Calu3 (cell line): ENCODE measurements at places on chromosomes 1 and 21. TPM values are rescaled to one million over a fixed set of nuclear protein-coding genes. Genes with fewer than 3 reads are reported as not detected.

DNA sequence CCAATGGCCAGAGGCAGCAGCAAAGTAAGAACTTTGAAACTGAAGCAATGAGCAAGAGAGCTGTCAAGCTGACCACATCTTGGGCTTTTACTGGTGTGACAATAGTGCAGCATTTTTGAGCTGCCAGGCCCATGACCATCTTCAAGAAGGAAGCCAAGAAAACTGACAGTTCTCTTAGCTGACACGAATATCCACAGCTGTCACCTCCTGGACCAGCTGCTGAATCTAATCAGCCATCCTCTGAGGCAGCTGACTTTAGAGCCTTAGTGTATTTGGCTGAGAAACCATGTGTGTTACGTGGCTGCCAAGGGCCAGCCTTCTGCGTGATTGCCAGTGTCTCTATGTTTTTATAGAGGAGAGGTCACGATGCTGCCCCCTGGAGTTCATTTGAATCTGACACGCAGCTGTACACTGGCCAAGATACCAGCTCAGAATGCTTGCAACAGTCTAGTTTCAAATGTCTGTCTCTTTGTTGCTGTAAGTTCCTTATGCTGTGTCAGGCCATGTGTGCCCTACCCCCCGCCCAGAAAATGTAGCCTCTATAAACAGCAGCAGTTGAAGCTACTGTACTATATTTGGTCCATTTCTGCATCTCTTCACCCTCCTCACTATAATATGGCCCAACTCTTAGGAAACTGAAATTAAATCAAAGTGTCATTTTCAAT lies 39.7 kb downstream of the PALMD start:
- DNase-seq: peak; percentile 70

DNA sequence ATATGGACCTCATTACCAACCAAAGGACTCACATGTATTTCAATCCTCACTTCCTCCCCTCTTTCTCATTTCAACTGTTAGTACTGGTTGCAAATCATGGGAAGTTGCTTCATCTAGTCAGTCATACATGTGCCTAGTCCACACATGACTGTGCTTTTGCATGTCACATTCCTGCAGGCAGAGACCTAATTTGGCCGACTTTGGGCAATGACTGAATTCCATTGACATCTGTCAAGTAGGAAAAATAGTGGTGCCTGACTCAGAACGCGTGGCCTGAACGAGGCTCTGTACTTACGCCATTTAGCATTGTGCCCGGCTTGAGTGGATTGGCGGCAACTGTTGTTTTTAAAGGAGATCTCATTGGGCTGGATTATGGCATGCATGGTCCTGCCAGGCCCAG lies 18.0 kb downstream of the PTPRU start:
- DNase-seq: no peak

DNA sequence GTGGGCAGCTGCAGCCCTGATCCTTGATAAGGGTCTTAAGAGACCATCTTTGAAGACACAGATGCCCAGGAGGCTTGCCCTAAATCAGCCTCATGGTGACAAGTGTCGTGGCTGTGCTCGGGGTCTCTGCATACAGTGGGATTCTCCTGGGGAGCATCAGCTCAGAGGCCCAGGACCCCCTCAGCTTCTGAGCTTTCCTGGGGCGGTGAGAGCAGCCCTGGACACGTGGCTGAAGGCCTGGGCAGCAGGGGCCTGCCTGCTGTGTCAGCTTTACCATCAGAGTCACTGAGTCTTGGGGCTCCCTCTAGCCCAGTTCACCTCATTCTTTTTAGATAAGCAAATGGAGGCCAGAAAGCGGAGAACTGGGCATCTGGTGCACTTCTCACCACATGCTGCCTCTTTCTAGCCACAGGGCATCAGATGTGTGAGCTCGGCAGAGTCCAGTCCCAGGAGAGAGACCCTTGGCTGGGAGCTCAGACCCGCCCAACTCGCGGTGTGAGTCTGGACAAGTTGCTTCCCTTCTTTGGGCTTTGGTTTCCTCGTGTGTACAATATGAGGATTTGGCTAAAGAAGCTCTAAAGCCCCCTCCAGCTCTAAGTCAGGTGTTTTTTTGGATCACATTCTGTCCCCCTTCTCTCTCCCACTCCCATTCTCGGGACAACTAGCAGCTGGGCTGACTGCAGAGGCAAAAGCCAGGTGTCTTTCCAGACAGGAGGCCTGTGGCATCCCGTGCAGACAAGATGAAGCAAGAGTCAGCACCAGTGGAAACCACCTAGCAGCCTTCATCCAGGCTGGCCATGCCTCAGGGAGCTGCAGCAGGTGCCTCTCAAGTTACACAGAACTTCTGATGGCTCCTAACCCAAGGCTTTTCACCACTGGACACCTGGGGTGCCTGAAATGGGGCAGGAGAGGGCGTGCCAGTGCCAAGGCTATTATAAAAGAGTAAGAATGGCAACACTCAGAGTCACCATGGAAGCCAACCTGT lies 119.1 kb downstream of the KCNN3 start:
- no peak for DNase-seq

GRCh38 chr1:28115267-28115666 lies 26.9 kb upstream of the EYA3 start:
- peak; percentile 47 for DNase-seq

DNA sequence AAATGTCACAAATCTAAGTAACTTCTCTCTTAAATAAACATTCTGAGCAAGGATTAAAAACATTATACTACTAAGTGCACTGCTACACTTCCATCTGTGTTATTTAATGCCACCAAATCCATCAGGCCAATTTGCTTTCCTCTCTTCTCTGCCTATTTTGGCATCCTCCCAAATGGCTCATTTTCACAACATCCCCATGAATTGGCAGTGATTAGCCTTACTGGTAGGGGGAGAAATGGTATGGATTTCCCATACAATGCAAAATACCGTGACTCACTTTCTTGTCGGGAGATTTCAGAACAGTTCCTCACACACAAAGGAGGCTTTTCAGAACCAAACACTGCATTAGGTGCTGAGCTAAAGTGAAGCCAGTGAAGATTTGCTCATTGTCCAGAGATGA lies 195.7 kb downstream of the MIS18A start:
- DNase-seq: no peak

GRCh38 chr1:97918961-97919360 lies 1.9 kb downstream of the DPYD start:
- DNase-seq: no peak

GRCh38 chr1:93738075-93738622 lies 56.5 kb upstream of the BCAR3 start:
- DNase-seq: no peak

- DNase-seq: no peak
Measured at GRCh38 chr21:35779690-35780570, 280.4 kb downstream of the SETD4 start.

CYP2J2 gene
- 15.2 and 17.0 TPM in 2 replicates for total RNA-seq

- DNase-seq: no peak
Measured at GRCh38 chr21:34835526-34835925, 166.7 kb downstream of the CLIC6 start.

DNA sequence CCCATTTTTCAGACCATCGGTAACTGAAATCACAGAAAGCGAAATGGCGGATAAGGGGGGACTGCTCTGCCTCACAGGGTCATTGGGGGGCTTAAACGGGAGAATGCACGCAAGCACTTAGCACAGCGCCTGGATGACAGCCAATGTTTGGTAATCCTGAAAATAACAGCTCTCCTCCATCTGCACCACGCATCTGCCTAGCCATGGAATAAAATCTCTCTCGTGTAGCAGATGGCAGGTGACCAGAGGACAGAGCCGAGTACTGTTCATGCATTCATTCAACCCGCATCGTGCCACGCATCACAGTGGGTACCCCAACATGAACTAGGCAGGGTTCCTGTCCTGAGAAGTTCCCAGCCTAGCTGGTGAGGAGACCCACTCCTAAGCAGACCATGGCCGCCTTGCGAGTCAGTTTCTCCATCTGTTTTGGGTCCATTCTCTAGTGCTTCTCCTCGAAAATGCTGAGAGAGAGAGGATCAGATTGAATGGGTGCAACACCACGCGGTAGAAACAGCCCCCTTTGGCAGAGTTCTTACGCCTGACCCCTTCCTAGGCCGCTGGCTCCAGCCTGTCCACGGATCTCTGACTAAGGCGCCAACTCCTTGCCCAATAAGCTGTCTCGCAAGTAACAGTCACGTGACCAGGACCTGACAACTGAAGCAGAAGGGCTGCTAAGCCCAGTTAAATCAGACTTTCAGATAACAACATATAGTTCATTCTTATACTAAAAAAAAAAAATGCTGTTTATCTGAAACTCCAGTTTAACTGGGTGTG lies 7.3 kb downstream of the SLC1A7 start:
- DNase-seq: no peak

- DNase-seq: no peak
Measured at GRCh38 chr21:43693981-43694380, 24.9 kb upstream of the PDXK start.

GPR161 gene
- 3.8 and 8.4 TPM in 2 replicates for total RNA-seq

CENPL gene
- total RNA-seq: 30.3 and 31.2 TPM in 2 replicates

DNAI4 gene
- 5.6 and 6.0 TPM in 2 replicates for total RNA-seq

DNA sequence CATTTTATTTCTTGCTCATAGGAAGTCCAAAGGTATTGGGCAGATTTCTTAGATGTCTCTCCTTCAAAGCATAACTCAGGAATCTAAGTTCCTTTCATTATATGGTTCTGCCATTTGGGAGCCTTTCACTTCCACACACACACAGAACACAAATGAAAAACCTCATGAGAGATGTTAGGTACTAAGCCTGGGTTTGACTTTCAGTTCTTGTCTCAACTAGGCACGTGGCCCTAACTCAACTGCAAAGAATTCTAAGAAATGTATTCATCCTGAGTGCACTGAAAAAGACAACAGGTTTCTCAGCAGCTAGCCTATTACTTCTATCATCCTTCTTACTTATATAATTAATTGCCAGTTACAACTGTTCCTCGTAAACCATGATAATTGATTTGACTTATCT lies 190.0 kb upstream of the SAMSN1 start:
- no peak for DNase-seq

AADACL4 gene
- total RNA-seq: not detected in 2 replicates

LCE2C gene
- not detected in 2 replicates for total RNA-seq

DCDC2B gene
- total RNA-seq: not detected in 2 replicates

DNA sequence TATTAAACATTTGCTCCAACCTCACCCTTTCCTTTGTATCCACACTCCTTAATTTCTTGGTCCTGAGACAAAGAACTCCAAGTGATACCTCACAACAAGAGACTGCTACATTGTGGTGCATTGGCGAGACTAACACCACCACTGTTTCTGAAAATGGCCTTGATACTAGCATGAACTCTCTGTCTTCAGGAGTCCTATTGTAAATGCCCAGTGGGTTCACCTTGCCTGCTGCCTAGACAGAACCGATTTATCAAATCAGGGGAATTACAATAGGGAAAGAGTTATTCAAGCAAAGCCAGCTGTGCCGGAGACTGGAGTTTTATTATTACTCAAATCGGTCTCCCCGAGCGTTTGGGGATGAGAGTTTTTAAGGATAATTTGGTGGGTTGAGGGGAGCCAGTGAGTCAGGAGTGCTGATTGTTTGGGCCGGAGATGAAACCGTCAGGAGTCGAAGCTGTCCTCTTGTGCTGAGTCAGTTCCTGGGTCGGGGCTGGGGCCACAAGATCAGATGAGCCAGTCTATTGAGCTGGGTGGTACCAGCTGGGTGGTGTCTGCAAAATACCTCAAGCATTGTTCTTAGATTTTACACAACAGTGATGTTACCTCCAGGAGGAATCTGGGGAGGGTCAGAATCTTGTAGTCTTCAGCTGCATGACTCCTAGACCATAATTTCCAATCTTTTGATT lies 83.1 kb downstream of the DESI2 start:
- DNase-seq: no peak

- no peak for DNase-seq
Measured at GRCh38 chr1:192539297-192540092, 36.1 kb upstream of the RGS1 start.

DNA sequence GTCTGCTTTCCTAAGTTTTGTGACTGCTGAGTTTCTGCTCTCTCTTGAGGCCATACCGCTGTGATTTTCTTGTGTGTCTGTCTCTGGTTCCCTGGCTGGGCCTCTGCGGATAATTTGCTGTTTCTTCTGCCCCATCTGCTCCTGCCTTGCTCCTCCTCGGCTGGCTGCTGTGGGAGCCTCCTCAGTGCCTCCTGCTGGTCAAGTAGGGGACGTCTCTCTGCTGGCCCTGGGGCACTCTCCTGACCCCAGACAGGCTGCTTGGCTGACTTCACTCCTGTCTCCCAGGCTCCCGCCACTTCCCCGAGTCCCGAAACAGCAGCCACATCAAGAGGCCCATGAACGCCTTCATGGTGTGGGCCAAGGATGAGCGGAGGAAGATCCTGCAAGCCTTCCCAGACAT lies 28.5 kb downstream of the ETNK2 start:
- DNase-seq: no peak

DNA sequence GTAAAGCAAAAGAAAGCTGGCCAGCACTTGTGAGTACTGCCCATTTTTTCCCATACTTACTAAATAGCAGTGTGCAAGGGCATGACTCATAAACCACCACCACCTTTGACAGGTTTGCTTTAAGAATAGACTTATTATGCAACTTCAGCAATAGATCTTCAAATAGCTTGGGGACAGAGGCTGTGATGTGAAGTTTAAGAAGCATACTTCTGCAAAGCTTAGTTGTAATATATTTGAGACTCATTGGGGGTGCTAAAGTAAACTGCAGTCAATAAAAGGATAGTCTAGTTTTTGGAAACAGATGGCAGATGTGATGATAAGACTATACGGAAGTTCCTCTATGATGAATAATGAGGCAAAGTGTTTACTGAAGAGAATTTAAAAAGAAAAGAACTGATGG lies 210.0 kb downstream of the PLA2G4A start:
- peak; percentile 45 for DNase-seq

DUSP12 gene
- total RNA-seq: 34.4 and 38.3 TPM in 2 replicates

GRCh38 chr1:94778808-94779207 lies 41.3 kb upstream of the SLC44A3 start:
- DNase-seq: no peak

GRCh38 chr1:20846461-20847374 lies 59.6 kb upstream of the HP1BP3 start:
- DNase-seq: no peak

ADAMTS4 gene
- total RNA-seq: not detected in 2 replicates

DNA sequence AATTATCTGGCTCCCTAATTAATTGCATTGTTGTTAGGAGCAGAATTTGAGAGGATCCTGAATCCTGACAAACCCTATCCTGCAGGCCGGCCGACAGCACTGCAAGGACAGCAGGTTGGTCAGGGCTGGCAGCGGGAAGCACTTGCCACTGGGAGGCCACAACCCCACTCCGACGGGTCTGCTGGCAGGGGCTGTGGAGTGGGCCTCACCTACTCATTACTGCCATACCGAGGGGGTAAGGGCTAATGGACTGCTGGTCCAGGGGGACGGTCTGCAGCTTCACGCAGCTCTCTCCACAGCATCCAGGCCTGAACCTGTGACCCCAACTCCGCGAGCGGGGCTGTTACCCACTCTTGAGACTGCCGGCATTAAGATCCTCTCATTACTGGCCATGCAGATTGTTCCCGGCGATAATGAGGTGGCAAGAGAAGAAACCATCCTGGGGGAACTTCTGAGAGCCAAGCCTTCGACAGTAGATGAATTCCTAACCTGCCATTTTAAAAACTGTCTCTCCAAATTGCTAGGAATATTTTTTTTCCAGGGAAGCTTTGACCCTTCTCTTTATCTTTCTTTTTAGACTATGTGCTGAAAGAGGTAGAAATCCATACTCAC lies 501.3 kb downstream of the OMA1 start:
- no peak for DNase-seq

- DNase-seq: no peak
Measured at GRCh38 chr1:8261398-8261762, 56.5 kb upstream of the SLC45A1 start.
